Esophagus squamous epithelium (tissue), 5 donors: ENCODE measurements at places on chromosomes 1 and 21.

DNA sequence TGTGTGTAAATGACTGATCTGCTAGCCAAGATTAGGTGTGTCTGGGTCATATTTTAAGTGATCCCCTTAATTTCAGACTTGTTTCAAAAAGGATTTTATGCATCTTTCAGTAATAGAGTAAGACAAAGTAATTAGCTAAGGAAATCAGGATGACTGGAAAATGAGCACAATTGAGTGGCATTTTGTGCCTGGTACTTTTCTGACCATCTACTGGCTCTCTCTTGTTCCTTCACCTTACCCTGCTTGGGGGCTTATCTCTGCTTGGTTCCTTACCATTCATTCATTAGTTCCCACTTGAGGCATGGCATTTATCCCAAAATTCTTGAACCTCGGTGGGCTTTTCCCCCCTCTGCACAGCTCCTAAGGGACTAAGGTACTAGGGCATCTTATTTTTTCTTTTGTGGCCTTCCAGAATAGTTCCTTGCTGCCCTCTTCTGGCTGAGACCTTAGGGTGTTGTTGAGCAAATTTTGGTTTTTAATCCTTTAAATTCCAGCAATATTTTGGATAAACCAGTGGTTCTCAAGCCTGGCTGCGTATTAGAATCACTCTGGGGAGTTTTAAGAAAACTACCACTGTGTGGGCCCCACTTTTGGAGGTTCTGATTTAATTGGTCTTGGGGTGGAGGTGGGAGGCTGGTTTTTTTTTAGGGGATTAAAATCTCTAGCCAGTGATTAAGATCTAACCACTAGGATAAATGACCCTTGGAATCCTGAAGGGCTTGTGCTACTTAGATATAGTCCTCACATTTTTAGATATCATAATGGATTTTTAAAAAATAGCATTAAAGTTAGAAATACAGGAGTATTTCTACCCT is 50.8 kb downstream of the HS2ST1 start:
- no peaks in the 10 kb centered on the region for H3K4me1 ChIP-seq
- no peak overlapping the region for H3K27ac ChIP-seq
- H3K27me3 ChIP-seq, result no peaks in the 10 kb centered on the region
- DNase-seq, result no peak

GRCh38 chr1:231828182-231828920 is 201.8 kb downstream of the DISC1 start:
- H3K4me3 ChIP-seq, result no peak overlapping the region
- DNase-seq, result no peak
- H3K36me3 ChIP-seq, result no peaks in the 10 kb centered on the region

DNA sequence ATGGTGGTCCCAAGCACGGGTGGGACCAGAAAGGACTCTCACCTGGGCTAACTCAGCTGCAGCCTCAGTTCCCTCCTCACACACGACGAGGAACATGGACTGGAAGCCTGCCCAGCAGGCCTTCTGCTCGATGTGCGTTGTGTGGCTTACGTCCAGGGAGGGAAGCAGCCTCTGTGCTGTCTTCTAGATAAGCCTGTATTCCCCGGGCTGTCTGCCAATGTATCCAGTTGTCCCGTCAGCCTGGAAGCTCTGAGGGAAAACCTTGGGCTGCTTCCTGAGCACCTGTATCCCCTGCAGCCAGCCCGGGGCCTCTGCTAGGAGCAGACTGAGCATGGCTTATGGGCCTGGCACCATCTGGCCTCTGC is 10.5 kb downstream of the PCSK9 start:
- no peak overlapping the region for H3K4me3 ChIP-seq
- no peaks in the 10 kb centered on the region for H3K27me3 ChIP-seq
- DNase-seq, result no peak
- H3K27ac ChIP-seq, result no peak overlapping the region
- H3K4me1 ChIP-seq, result no peaks in the 10 kb centered on the region
- no peaks in the 10 kb centered on the region for H3K36me3 ChIP-seq

GRCh38 chr1:80214888-80215540 is 1208.5 kb upstream of the ADGRL4 start:
- H3K4me3 ChIP-seq, result no peak overlapping the region
- DNase-seq, result no peak
- H3K27ac ChIP-seq, result no peak overlapping the region

DNA sequence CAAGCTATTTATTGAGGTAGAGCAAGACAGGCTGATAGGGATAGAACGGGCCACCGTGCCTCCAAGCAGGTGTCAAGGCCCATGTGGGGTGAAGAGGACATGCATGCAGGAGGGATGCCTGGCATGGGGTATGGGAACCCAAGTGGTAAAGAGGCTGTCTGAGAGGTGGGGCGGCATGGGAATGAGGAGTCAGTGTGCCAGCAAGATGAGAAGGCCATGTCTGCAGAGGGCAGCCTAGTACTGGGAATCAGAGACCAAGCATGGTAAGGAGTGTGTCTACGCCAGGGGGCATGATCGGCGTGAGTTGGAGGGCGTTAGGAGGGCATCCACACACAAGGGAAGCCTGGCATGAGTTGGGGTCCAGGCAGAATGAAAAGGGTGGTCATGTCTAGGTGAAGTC is 303.7 kb upstream of the PLD5 start:
- no peaks in the 10 kb centered on the region for H3K27me3 ChIP-seq
- no peaks in the 10 kb centered on the region for H3K4me1 ChIP-seq
- no peak overlapping the region for H3K4me3 ChIP-seq
- DNase-seq, result no peak
